ENCODE measurements at places on chromosomes 7 and 10.

DNA sequence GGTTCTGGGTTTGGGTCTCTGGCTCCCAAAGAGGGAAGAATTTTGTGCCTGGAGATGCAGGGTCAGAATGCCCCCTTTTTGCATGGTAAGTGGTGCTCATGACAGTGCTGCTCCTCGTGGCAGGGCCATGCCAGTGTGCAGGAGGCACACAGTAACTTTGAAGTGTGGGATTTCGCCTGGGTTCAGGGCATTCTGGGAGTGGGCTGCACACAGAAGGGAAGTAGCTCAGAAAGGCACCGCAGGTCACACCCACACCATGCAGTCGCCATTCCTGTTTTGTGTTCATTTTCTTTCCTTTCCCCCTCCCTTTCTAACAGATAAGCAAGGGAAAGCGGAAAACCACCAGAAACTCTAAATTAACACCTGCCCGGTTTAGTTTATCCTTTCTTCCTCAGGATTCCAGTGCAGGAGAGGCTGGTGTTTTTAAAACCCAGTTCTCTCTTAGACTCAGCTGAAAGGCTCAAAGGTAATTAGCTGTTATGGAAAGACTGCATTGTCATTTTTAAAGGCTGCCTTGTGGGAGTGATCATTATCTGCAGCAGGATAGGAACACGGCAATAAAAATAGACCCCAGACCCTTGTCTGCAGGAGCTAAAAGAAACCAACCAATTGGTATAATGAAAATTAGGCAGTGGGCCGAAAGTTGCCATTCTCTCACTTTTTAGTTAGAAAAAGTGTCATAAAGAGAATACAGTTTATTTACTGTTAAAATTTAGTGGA, 50.2 kb downstream of the EEPD1 start:
- DNase-seq: peak; percentile 33

GRCh38 chr7:91866599-91867148, 13.8 kb downstream of the MTERF1 start:
- DNase-seq: no peak

GRCh38 chr7:104552102-104552501, 223.7 kb downstream of the LHFPL3 start:
- peak; percentile 13 for DNase-seq

DNA sequence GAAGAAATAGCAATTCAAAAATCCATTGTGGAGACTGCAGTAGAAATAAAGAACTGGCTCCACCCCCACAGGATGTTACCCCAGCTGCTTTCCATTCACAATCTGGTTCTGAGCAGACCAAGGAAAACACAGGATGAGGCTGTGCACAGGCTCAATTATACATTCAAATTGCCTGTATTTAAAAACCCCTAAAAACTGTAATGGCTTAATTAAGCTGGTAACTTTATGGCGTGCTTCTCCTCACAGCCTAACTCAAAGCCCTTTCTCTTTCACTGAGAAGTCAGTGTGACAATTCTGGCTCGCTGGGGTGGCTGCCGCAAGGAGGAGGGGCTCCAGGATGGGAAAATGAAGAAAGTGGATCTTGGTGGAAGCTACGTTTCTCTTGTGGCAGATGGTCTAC, 1191.1 kb downstream of the SORCS1 start:
- no peak for DNase-seq

DNA sequence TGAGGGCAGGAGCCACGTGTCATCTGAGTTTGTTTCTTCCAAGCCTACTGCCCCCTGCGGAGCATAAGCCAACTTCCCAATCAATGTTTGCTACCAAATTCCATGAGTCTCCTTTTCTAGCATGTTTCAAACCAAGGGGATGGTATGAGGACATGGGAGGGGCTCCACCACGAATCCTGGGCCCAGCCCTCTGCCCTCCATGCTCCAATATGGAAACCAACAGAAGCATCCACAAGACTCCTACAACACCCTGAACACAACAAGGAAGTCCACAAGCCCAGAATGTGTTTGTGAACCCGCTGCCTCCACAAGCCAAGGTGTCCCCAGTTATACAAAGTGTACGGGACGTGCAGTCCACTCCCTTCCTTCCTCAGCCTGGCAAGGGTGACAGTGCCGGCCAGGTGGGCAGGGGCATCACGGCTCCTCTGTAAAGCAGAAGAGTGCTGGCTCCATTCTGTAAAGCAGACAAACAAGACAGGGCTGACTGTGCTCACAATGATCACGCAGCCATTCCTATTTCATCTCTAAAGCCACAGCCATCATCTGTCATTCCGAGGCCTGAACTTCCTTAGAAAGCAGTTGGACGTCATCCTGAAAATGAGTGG, 466.1 kb downstream of the PTPRN2 start:
- no peak for DNase-seq

DNA sequence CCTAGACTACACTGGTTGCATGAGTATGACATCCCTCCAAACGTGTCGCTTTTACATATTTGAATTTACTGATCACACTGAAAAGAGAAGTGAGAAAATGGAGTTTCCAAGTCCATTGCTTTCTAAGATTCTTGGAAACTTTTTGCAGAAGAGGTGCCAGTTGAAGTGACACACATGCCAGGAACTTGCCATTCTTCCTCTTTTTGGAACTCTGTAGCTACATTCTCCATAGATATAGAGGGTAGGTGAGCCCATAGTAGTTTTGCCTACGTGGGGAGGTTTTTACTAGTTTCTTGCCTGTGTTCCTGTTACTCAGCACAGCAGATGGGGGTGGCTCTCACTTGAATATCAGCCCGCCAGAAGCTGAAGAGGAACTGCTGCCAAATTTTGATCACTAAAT, 286.6 kb upstream of the NRP1 start:
- DNase-seq: no peak

DNA sequence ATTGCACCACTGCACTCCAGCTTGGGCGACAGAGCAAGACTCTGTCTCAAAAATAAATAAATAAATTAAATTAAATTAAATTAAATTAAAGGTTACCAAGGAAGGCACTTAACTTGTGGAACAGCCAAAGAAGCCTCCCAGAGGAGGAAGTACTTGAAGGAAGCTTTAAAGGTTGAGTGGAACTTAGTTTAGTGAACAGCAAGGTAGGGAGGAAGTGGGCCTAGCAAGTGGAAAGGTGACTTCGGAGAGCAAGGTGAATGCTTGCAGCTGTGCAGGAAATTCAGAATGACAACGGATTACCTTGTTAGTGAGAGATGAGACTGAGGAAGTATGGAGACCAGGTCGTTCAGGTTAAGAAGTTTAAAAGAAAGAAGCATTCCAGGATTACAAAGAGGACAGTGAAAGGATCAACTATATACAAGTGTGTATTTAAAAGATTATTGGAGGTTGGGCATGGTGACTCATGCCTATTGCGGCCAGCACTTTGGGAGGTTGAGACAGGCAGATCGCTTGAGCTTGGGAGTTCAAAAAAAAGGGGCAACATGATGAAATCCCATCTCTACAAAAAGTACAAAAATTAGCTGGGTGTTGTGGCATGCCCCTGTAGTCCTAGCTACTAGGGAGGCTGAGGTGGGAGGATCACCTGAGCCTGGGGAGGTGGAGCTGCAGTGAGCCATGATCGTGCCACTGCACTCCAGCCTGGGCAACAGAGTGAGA, 12.8 kb upstream of the RPEL1 start:
- DNase-seq: no peak

DNA sequence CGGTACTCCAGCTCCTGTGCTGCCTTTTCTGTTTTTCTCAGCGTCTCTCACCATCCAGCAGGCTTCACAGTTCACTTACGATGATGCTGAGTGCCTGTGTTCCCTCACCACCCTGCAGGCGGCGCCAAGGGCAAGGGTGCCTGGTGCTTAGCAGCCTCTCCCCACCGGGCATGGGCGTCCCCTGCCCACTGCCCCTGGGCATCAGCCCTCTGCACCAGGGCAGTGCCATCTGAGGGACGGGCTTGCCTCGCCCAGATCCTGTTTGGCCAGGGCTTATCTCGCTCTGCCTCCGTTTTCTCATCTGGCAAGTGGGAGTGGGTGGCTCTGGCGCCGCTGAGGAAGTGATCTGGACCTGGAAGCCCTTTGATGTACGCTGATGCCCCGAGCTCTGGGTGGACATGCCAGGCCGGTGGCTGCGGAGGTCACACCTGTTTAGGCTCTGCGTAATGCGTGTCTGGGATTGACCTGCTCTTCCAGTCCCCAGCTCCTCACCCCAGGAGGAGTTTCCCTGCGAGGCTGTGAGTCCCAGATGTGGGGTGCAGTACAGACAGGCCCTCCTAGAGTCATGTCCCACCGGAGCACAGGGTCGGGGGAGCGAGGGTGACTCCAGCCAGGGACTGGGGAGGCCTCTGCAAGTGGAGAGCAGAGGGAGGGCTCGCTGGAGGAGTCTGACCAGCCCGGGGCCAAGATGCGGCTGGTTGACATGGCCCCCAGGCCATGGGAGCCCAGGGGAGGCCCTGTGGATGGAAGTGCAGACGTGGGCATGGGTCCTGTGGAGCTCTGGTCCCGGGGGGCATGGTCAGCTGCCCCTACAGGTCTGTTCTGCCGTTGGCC, 11.8 kb downstream of the TTYH3 start:
- peak; percentile 54 for DNase-seq

DNA sequence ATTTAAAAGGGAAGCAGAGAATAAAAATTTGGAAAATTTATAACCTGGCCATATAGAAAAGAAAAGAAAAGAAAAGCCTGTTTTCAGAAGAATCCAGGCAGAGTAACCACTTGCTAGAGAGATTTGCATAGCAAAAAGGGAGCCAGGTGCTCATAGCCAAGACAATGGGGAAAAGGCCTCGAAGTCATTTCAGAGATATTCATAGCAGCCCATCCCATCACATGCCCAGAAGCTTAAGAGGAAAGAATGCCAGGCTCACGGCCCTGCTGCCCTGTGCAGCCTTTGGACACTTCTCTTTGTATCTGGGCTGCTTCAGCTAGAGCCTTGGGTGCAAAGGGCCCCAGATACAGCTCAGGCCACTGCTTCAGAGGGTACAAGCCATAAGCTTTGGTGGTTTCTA, 159.8 kb downstream of the CCDC7 start:
- peak; percentile 2 for DNase-seq

DNA sequence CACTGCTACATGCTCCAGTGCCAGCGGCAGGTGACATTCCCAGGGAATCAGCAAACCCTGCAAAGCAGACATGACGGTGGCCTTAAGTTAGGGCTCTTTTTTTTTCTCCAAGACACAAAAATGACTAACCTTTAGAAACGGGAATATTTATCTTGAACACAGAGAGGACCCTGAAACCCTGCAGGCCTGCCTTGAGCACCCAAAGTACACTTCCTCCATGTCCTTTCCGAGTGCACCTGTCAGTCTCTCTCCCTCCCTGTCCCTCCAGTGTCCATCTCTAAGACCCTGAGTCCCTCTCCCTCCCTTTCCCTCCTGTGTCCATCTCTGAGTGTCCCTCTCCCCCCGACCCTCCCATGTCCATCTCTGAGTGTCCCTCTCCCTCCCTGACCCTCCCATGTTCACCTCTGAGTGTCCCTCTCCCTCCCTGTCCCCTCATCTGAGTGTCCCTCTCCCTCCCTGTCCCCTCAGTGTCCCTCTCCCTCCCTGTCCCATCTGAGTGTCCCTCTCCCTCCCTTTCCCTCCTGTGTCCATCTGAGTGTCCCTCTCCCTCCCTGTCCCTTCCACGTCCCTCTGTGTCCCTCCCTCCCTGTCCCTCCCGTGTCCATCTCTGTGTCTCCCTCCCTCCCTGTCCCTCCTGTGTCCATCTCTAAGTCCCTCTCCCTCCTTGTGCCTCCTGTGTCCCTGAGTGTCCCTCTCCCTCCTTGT, 51.2 kb upstream of the CAMK2B start:
- no peak for DNase-seq

- no peak for DNase-seq
These were observed 32.8 kb downstream of the SLC26A4 start for GRCh38 chr7:107693396-107693795.

DNA sequence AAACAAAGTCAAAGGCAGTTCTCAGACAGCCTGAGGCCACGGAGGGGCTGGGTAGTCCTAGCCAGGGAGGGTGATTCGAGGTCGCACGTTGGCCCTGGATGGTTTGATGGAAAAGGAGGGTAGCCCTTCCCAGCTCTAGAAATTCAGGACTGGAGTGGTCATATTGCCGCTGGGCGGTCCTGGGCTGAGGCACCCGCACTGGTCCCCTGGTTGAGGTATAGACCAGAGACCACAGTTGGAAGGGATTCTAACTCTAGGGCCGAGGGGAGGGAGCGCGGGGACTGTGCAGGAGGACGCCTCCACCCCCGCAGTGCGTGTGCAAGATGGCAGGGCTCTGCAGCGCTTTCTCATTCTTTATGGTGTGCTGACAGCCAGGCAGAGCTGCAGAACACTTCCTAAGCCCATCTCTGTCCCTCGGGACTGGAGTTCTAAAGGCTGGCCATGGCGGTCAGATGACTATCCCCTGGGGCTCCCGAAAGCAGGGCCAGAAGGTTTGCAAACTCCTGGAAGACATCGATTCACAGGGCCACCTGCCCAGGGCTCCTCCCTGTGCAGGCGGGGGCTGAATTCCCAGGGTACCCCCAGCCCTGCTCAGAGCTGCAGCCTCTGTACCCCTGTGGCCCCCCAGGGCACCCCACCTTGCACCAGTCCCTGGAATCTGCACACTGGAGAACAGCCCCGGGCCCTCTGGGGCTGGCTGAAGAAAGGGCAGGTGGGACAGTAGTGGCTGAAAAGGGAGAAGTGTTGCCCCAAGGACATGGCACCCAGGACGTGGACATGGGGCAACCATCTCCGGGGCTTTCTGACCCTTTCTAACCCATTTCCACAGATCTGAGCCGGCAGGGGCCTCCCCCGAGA, 51.0 kb upstream of the ELN start:
- DNase-seq: peak; percentile 57

GRCh38 chr7:148699782-148700629, 1.3 kb downstream of the CUL1 start:
- no peak for DNase-seq

DNA sequence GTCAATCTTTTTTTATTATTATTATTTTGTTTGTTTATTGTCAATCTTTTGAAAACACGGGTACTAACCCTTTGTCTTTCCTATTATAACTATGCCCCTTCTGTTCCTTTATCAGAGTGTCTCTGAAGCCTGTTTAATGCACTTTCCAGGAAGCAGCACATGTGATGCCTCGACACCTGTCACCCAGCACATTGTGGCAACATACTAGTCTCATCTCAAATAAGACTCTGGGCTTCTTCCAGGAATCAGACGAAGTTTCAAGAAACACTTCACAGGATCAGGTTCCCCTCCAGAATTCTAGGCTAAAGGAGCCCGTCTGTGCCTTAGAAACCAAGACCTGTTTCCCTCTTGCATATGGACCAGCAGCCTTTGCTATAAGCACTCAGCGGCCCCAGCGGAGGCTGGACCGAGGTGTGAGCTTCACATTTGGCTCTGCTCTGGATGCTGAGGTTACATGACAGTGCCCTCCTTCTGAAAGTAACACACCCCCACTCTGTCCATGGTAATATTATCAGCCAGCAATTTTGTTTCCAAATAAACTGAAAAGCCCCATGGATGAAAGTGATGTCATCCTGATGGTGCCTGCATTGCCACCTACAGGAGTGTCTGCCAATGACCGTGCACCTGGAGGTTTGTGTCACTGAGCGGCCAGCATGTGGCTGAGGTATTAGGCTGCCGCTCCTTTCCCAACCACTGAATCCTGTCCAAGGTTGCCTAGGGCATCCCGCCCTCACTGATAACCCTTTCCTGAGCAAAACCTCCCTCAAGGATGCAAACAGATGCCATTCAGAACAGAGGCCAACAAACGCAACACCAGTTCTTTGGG, 38.1 kb downstream of the MKI67 start:
- peak; percentile 44 for DNase-seq

All from ELF-1 (cell line).